ENCODE measurements at places on chromosomes 5 and 9.

- no peak for DNase-seq
Measured at GRCh38 chr5:181280251-181280762, 19.4 kb upstream of the TRIM52 start.

DNA sequence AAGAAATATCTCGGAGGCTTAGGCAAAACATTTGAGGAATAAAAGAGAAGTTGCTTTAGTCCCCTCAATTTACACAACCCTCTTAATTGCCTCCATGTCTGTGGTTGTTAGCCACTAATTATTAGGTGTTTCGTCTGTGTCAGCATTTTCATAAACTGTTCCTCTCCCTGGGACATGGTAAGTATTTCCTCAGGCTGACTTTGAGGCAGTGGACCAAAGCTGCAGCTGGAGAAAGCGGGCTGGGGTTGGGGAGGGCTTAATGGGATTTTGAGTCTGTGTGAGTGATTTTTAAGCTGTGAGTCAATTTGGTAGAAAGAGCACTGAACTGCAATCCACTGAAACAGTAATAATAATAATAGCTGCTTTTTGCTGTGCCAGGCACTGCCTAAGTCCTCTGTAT, 13.0 kb upstream of the TTC1 start:
- DNase-seq = no peak

DNA sequence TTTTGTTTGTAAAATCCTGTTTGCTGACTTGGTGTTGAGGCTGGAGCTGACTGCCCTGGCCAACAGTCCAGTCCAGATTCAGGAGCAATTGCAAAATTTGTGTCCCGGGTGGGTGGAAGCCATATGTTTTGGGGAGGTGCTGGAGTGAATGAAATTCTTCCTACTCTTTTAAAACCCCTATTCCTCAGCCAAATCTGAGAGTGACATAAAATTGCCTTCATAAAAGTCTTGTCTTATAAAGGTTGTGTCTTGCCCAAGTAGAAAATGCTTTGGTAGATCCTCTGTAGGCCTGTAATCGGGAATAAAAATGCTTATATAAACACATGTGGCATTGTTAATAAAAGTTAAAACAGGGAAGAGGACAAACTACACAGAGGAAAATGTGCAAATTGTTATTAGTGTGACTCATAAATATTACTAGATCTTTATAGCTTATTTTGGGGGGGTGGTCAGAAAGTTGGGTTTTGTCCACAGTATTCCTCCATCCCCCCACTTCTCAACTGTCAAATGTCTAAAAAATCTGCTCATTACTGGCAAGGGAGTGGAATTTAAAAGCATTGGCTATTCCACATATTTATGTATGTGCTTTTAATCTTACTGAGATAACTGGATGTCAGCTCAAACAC, 45.6 kb downstream of the NNT start:
- no peak for DNase-seq

- no peak for DNase-seq
Measured at GRCh38 chr9:65403721-65404120, 118.7 kb upstream of the FOXD4L5 start.

DNA sequence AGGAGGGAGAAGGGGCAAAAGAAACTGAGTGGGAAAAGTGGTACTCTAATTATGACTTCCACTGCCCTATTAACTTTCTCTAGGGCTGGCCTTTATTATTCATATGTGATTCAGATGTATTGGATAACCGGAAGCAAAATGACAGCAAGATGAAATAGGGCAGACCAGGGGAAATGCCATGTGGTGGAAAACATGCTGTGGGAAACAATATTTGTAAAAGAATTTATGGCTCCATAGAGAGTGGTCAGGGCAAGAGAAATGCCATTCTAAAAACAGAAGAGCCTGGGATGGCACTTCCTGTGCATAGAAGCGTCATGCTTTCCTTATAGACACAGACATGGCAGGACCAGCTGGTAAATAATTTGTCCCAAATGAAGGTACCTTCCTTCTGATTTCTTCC, 67.7 kb downstream of the MEGF10 start:
- no peak for DNase-seq

DNA sequence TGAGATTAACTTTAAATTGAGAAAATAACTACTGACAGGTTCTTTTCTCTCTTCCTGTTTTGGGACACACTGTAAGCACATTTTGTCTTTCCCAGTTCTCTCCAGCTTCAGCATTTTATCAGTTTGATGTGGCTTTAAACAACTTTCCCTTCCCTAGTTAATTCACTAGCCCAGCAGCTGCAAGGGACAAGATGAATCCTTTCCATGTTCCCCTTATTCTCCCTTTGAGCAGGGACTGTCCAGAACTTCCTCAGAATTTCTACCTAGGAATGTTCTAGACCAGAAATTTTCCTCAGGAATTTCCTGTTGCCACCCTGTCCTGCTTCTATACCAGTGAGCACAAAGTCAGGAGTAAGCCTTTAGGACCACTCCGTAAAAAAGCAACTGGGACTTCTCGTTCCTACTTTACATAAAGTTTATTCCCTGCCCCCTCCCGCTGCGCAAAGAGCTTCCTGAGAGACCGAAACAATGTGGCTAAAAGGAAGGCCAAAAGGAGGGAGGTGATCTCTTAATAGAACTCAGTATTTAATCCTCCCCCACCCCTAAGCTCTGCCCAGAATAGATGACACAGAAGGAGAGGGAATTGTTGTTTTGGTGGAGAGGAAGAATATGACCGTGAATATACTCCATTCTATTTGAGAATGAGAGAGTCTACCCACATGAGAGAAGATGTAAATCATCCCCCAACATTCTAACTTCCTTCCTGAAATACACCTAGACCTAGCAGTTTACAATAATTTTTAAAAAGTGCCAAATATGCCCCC, 61.9 kb downstream of the GLIS3 start:
- DNase-seq = peak; percentile 26

DNA sequence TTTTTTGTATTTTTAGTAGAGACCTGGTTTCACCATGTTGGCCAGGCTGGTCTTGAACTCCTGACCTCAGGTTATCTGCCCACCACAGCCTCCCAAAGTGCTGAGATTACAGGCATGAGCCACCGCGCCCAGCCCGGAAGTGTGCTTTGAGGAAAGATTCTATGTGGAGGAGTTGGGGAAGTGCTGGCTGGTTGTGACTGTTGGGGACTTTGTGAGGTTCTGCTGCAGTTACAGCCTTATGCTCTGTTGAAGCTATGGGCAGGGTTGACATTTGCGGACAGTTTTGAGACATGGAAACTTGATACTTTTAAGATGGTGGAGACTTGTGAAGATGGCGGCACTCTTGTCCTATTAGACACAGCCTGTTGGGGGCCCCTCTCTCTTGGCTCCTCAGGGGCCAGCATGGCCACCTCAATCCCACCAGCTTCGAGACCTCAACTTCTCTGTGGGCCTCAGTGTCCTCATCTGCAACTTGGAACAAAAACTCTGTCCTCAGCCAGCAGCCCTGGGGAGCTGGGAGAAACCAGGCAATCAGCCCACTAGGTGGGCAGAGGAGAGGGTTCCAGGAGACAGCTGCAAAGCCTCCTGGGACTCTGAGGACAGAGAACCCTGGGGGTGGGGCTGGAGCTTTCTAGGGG, 24.9 kb downstream of the C9orf50 start:
- no peak for DNase-seq

DNA sequence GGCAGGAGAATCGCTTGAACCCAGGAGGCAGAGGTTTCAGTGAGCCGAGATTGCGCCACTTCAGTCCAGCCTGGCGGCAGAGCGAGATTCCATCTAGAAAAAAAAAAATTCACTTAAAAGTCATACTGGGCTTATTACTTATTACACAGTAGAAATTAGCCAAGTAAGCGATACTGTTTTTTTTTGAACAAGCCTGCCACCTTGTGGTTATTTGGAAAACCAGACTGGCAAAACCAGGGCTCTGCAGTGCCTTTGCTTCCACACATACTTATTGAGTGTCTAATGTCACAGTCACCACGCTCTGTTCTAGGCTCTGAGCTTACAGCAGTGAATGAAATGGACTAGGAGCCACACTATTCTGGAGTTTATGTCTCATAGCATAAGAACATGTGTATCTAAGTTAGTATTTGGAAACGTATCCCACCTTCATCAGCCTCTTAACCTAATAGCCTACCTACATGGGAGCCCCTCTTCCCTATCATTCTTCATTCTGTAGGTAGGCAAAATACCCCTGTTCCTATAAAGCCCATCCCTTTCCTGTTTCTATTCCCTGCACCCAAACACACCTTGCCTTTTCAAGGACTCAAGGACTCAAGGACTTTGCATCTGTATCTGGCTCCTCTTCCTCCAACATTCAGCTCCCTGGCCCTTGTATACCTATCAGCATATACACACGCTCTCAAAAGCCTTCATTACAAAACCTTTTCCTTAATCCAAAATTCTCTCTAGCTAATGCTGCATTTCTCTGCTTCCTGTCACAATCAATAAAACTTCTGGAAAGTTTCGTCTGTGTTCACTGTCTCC, 13.9 kb upstream of the BASP1 start:
- peak; percentile 66 for DNase-seq

- no peak for DNase-seq
Measured at GRCh38 chr9:85647571-85647970, 94.2 kb downstream of the AGTPBP1 start.

DNA sequence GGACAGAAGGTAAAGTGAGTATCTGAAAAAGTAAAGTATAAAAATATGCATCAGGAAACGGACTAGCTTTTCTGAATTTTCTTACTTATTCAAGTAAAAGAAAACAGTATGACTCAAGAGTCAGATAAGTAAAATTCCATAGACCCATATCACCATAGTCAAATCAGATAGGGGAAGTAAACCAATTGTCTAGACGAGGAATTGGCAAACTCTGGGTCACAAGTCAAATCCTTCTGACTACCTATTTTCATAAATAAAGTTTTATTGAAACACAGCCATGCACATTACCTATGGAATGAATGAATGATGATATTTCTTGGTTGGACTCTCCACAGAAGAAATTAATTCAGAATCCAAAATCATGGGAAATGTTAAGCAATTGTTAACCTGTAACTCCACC, 59.1 kb upstream of the TMC1 start:
- DNase-seq = no peak

DNA sequence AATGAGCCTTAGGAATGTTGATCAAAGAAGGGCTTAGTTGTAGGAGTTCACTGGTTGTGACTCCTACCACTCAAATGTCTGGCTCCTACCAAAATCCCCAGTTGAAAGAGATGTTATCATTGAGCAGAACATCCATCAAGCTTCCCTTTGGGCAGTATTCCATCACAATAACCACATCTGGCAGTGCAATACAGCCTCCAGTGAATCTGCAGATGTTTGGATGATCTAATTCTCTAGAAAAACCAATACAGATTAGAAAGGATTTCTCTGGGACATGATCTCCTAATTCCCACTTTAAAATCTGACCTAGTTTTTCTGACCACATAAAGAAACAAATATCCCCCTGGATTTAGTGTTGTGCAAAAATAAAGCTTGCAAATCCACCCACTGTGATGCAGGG, 81.6 kb downstream of the TMEM215 start:
- no peak for DNase-seq

DNA sequence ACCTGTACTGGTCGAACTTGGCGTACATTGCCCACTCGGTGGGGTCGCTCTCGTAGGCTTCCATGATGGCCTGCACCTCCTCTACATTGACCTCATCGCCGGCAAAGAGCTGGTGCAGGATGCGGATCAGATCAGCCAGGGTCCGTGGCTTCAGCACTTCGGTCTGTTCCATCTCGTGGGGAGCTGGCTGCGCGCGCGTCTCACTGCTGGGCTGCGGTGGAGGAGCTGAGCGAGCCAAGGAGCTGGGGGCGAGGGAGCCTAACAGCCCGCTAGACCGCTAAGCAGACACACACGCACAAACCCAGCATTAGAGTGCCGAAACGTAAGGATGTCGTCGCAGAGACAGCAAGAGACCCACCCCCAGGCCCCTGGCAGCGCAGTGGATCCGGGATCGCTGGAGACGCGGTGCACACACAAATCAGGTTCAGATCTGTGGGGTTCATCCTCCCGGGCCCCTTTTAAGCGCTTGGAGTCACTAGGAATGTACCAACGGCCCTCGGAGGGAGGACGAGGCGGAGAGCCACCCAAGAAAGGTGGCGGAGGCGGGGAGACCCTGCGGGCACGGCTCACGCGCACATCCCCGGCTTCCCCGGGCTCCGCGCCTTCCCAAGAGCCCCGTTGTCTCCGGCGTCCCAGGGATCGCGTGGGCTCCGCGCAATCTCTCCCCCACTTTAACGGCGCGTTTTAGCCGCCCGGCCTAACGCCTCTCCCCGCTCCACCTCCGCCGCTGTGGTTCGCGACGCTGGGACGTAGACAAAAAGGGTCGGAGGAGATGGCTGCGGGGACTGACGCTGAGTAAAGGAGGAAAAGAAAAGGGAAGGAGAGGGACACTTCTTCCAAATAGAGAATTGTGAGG, at the start of gene CDO1:
CDO1 (minus strand) TSS at position 434 of the 856 bp plus-strand sequence; CDS start at position 172, 262 bp downstream.
- DNase-seq = peak; percentile 44

GRCh38 chr5:120769312-120769872, 305.3 kb downstream of the PRR16 start:
- DNase-seq = no peak

GRCh38 chr9:79220251-79220650, 351.5 kb upstream of the TLE4 start:
- no peak for DNase-seq

DNA sequence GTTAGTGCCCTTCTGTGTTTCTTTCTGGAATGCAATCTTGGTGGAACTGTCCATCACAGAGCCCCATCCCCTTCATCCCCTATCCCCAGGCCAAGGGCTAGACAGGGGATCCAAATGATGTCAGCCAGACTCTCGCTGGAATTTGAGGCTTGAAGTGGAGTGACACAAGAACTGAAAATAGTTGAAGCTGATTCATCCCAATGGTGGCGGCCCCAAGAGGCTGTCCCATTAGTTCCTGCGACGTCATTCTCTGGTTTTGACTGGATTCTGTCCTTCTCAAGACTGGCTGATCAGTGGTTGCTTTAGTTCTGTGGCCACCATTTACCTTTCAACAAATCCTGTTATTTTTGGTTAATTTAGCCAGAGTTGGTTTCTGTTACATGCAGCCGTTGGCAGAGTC, 59.9 kb downstream of the SUB1 start:
- DNase-seq = no peak

- peak; percentile 16 for DNase-seq
Measured at GRCh38 chr9:109203761-109204360, 36.8 kb upstream of the FRRS1L start.

- peak; percentile 55 for DNase-seq
Measured at GRCh38 chr5:145752947-145753346, 82.2 kb downstream of the PRELID2 start.

GRCh38 chr9:19033015-19033414, at the start of gene SAXO1:
TSS of gene SAXO1 (minus strand) at chr9:19033209. CDS start at chr9:19032908, 301 bp downstream.
- no peak for DNase-seq

GRCh38 chr5:59829386-59829785, 64.1 kb downstream of the PDE4D start:
- peak; percentile 84 for DNase-seq

DNA sequence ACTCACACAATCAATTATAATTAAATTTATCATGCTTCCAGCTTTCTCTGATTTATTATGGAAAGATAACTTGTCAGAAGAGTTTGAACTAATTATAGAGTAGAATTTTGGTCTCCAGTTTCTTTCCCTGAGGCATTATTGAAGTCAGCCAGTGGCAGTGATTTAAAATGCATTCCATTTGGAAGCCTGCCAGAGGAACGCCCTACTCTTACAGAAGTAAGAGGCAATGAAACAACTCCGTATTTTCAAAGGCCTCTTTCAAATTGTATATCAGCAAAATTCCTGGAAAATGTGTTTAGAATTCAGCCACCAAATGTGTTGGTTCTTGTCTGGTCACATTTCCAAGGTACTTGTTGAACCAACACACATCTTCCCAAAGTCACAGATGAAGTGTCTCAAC, 640.9 kb downstream of the SEMA5A start:
- DNase-seq = peak; percentile 27

GRCh38 chr5:170483701-170484458, 19.9 kb upstream of the KCNIP1 start:
- no peak for DNase-seq

- no peak for DNase-seq
Measured at GRCh38 chr9:84759300-84759750, 89.8 kb downstream of the NTRK2 start.

- no peak for DNase-seq
Measured at GRCh38 chr9:107123389-107123788, 159.7 kb upstream of the RAD23B start.

Data from astrocyte of the cerebellum (primary cell).